Gastroesophageal sphincter (tissue), 4 donors: ENCODE measurements at places on chromosomes 1 and 21. TPM values are rescaled to one million over a fixed set of nuclear protein-coding genes. Genes with fewer than 3 reads are reported as not detected.

- ATAC-seq, result no peak
Observed at GRCh38 chr1:53895421-53895820, 1.4 kb downstream of the DIO1 start.

Gene CPTP
- 38.9 TPM for total RNA-seq

DNA sequence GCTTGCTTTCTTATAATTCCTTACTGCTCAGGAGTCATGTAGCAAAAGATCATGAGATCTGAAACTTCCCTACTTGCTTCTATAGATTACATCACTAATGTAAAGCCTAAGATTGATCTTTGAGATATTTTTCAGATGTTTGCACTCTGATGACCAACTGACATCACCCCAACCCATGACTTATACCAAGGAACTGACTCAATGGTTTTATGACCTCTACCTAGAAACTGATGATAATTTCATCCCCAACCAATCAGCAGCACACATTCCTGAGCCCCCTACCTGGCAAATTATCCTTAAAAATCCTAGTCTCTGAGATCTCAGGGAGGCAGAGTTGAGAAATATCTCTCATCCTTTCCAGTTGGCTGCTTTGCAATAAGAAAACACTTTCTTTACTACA, 122.3 kb upstream of the CAMK1G start:
- ATAC-seq, result no peak

- no peak for ATAC-seq
Observed at GRCh38 chr1:208848854-208849253, 604.7 kb upstream of the PLXNA2 start.
